Neural crest cell (in vitro differentiated cells): ENCODE measurements at places on chromosomes 5 and 9. TPM values are rescaled to one million over a fixed set of nuclear protein-coding genes. Genes with fewer than 3 reads are reported as not detected.

DNA sequence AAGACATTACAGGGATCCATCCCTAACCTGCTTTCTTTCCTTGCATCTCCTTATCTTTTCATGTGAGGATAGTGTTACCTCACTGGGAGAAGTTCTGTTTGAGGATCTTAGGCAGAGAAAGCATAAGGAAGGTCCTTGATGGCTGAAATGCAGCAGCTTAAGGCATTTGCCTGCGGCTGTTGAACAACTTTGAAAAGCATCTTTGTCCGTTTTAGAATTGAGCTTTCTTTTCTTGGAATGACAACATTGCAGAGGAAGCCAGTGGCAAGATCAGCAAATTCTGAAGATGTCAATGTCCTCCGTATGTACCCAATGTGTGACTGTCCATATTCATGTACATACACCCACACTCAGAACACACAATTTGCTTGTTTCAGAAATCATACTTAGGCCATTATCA lies 436.2 kb downstream of the GABRG2 start:
- DNase-seq, result no peak

Gene WNK2
- total RNA-seq, result 27.8 and 34.3 TPM in 2 replicates

- no peak for DNase-seq
Measured at GRCh38 chr5:137641148-137641547, 94.7 kb downstream of the KLHL3 start.

GRCh38 chr9:27732494-27732893 lies 159.2 kb upstream of the C9orf72 start:
- no peak for DNase-seq

Gene STK32A
- total RNA-seq, result 0.28 and 0.61 TPM in 2 replicates

- DNase-seq, result no peak
Measured at GRCh38 chr5:96595300-96596090, 66.7 kb upstream of the CAST start.

- no peak for DNase-seq
Measured at GRCh38 chr5:166906991-166907713, 1384.3 kb upstream of the WWC1 start.
